Astrocyte of the spinal cord (primary cell): ENCODE measurements at places on chromosomes 16 and 17.

DNA sequence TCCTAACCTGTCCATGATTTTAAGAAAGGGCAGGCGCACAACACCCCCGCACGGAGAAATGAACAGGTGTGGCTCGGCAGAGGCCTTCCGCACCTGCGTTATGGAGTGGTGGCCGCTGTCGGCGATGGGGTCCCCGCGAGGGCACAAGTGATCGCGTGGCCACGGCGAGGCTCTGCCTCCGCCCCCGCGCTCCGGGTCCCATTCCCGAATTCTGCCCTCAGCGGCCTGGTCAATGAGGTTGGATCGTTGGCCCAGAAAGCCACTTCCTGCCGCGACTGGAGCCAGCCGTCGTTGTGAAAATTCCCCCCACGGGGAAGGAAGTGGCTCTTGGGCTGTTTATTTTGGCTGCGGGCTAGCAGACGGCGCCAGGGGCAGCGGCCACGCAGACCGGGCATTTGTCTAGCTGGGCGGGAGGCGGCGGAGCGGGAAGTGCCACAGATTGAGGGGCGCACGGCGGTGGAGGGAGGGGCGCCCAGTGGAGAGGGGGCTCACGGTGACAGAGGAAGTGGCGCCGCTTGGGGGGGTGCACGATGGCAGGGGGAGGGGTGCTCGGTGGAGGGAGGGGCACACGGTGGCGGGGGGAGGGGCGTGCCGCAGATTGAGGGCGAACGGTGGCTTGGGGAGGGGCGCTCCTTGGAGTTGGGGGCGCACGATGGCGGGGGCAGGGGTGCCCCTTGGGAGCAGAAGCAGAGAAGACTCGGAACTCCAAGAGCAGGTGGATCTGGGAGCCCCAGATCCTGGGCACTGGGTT, 25.0 kb downstream of the MRC2 start:
- DNase-seq, result peak; percentile 69

GRCh38 chr17:76079535-76079955, 563 bp downstream of the ZACN start:
- DNase-seq, result no peak

DNA sequence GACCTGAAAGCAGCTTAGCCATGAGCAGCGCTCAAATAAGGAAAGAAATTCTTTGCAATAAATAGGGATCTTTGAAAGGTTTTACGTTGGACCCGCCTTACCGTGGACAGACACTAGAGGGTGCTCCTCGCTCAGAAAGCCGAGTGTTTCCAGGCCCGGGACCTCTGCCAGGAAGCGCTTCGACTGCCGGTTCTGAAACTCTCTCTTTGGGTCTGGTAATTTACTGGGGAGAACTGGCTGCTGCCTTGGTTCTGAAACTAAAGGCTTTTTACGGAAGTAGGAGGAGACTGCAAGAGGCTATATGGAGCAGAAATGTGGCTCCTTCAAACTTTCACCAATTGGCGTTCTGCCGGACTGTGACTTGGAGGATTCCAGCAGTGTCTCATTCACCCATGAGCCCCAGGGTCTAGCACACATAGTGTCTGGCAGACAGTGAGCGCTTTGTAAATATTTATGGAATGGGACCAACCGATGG, 45.6 kb upstream of the HOXB9 start:
- DNase-seq, result peak; percentile 79

- no peak for DNase-seq
Measured at GRCh38 chr17:61412860-61413660, 13.4 kb downstream of the TBX2 start.

- DNase-seq, result no peak
Measured at GRCh38 chr17:66702106-66702936, 132.6 kb upstream of the CACNG5 start.

GRCh38 chr16:69934044-69934443, 17.1 kb upstream of the CLEC18A start:
- DNase-seq, result no peak

DNA sequence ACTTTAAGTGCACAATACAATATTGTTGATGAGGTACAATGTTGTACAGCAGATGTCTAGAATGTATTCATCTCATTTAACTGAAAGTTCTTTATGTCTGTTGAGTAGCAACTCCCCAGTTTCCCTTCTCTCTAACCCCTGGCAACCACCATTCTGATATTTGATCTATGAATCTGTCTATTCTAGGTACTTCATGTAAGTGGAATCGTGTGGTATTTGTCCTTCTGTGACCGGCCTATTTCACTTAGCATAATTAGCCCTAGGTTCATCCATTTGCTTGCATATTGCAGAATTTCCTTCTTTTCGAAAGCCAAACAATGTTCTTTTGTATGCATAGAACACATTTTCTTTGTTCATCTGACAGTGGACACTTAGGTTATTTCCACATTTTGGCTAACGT, 10.8 kb downstream of the RGS9 start:
- no peak for DNase-seq

DNA sequence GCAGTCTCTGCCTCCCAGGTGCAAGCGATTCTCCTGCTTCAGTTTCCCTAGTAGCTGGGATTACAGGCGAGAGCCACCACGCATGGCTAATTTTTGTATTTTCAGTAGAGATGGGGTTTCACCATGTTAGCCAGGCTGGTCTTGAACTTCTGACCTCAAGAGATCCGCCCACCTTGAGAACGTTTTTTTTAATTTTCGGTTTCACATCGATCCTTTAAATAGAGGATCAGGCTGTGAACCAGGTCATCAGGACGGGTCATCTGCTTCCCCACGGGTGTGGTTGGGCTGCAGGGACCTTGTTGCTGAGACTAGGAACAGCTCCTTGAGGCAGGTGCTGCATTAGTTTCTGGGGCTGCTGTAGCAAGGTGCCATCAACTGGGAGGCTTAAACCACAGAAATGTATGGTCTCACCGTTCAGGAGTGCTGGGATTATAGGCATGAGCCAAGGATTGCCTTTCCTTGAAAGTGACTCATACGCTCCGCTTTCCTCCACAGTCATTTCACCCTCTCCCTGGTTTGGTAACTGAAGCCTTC, 7.9 kb upstream of the NAGPA start:
- peak; percentile 64 for DNase-seq

- DNase-seq, result no peak
Measured at GRCh38 chr17:77640916-77641605, 317.4 kb upstream of the TNRC6C start.

DNA sequence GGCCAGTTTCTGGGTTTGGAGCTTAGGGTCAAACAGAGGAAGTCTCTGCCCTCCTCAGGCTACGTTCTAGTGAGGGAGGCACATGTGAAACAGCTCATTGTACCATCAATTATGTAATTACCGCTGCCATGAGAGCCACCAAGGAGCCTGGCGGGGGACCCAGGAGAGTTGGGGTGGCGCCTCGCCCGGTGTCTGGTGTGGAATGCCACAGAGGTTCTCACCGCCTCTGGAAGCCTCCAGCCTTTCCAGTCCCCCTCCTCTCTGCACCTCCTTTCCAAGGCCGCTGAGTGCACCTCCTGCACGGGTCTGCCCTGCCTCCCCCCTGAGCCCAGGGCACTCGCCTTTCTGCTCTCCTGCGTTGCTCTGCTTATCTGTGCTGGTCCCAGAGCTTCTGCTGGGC, 51.4 kb downstream of the SREBF1 start:
- DNase-seq, result no peak

DNA sequence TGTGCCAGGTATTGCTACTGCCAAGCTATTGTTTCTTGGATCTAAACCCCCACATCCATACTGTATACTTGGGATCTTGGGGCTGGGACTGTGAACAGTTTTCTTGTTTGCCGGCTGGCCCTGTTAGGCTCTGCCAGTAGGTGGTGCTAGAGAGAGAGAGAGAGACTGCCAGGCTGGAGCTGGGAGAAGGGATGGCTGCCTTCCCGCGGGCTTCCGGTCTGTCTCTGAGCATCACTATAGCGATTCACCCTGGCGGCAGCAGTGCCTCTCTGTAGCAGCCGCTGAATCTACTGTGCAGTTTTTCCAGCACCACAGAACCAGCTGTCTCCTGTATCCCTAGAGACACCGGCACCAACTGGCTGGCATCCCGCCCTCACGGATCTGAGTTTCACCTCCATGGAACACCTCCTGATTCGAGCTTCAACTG, 201.2 kb downstream of the UTP18 start:
- DNase-seq, result peak; percentile 8

DNA sequence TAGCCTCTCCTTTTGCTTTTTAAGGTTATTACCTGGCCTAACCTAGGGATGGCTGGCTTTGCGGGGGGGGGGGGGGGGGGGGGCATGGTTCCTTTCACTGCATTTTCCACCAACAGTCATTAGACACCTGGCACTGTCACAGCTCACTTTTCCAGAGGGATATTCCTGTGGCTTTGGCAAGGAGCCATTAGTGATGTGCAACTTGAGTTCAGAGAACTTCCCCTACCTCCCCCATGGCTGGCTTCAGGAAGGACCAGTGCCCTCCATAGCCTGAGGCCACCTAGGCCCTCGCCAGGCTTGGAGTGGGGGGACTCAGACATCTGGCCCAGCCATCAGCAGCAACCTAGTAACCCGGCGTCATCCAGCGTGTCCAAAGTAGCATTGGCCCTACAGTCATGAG, 234.6 kb downstream of the CPPED1 start:
- no peak for DNase-seq

GRCh38 chr17:28871056-28871579, 16.3 kb downstream of the ERAL1 start:
- DNase-seq, result no peak

- no peak for DNase-seq
Measured at GRCh38 chr17:61461586-61461966, 9.4 kb downstream of the TBX4 start.

- no peak for DNase-seq
Measured at GRCh38 chr17:21019976-21020586, 22.7 kb downstream of the USP22 start.

DNA sequence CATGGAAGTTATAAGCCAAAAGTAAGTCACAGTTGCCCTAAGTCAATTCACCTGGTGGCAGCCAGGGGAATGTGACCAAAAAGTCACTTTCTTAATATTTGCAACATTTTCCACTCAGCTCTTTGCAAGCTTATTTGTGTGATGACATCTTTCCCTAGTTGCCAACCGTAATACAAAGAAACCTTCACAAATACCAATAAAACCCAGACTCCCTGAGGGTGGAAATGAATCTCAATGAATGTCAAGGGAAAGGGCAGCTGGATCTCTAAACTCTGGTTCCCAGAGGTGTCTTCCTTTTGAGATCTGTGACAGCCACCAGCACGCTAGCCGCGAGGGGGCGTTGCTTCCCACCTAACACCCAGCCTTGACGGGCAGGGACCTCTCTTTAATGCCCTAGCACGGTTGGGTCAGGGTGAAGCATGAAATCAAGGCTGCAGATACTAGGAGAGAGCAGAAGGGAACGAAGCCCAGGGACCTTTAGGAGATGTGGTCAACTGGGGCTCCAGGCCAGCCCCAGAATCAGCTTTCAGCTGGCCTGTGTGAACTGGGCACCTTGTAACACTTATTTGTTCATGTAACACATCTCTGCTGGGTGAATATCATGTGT, 82.2 kb downstream of the CMC2 start:
- peak; percentile 52 for DNase-seq

DNA sequence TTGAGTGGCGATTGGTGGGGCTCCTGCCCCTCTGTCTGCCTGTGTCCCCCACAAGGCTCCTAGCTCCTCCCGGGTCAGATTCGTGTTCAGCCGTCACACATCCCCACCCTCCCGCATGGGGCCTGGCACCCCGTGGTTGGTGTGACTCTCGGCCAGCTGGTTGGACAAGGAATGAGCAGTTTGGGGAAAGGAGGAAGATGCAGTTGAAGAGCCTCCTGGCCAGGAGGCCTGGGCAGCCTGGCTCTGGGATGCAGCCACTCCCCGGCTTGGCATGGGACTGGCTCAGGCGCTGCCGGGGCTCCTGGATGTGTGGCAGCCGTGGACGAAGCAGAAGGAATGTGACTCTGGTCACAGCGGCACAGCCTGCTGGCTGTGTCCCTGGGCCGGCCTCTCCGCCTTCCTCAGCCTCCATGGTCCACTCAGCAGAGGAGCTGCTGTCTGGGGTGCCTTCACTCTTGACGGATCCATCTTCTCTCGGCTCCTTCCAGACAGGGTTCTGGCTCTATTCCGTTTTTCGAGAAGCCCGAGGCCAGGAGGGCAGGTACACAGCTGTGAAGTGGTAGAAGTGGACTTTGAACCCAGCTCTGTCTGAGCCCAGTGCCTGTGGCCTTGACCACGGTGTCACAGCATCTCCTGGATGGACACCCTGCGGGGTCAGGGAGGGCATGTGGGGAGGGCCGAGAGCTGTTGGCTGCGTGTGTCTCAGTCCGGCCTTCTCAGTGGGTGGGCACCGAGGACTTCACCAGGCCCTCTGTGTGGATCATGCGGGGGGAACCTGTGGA, 2.1 kb downstream of the TRAF7 start:
- no peak for DNase-seq

- peak; percentile 96 for DNase-seq
Measured at GRCh38 chr17:65561452-65562205, at the start of gene AXIN2. TSS of gene AXIN2 (minus strand) at chr17:65561648. CDS start at chr17:65558620, 3,028 bp downstream.

DNA sequence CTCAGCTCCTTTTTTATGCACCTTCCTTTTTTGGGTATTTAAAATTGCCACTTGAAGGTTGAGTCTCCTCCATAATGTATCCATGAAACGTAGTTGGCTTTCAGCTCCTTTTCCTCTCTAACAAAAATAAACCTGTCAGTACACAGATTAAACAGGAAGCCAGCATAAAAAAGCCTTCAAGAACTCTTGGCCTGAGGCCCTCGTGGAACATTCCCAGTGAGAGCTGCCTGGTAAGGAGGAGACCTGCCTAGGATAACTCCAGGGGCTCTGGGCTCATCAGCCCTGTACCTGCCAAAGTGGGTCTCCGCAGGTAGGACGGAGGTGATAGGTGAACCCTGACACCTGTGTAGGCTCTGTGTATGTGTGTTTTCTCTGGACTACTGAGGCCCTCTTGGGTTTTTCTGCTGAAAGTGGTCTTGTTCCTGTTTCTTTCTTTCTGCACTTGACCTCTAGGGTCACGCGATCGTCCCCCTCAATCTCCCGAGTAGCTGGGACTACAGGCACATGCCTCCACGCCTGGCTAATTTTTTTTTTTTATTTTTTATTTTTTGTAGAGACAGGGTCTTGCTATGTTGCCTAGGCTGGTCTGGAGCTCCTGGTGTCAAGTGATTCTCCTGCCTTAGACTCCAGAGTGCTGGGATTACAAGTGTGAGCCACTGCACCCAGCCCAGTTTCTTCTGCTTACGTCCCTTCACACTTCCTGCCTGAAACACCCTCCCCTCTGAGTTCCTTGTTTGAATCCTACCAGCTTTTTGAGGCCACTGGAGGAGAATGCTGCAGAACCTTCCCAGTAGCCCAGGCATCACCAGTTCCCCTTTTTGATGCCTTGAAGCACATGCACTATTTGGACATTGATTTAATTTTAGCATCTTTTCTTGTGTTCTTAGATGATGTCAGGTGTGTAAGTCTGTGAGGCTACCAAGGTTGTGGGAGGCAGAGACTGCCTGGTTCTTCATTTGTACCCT, 9.8 kb downstream of the PGS1 start:
- peak; percentile 35 for DNase-seq

GRCh38 chr17:31401456-31402254, 10.2 kb downstream of the RAB11FIP4 start:
- DNase-seq, result no peak

GRCh38 chr17:35210741-35211140, 16.5 kb upstream of the SLC35G3 start:
- DNase-seq, result no peak

DNA sequence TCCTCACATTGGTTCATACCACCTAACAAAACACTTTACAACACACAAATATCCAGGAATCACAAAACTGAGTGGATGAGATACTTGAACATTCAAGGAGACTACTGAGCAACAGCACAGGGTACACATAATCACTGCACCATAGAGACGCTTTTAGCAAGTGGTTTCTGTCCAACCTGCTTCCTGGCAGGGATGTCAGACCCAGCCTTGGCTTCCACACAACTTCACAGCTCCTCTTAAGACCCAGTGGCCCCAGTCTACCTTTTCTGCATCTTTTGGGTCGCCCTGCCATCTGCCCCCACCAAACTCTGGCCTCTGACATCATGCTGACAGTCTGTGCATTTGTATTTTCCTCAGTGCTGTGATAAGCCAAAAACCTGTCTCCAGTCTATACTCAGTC, 5.9 kb upstream of the CORO6 start:
- no peak for DNase-seq
